ENCODE measurements at places on chromosomes 16 and 17. TPM values are rescaled to one million over a fixed set of nuclear protein-coding genes. Genes with fewer than 3 reads are reported as not detected.

The WNT9B gene
- not detected for total RNA-seq

The GINS3 gene
- total RNA-seq, result 21.6 TPM

The SMTNL2 gene
- 1.3 TPM for total RNA-seq

The ST3GAL2 gene
- 23.1 TPM for total RNA-seq

The TBC1D3G gene
- total RNA-seq, result not detected

The SPNS2 gene
- 9.5 TPM for total RNA-seq

The PPP1R27 gene
- total RNA-seq, result not detected

All from A549 treated with ZK216348 at 1 μM for 4 hours (cell line).